ENCODE measurements at places on chromosomes 1 and 21.

DNA sequence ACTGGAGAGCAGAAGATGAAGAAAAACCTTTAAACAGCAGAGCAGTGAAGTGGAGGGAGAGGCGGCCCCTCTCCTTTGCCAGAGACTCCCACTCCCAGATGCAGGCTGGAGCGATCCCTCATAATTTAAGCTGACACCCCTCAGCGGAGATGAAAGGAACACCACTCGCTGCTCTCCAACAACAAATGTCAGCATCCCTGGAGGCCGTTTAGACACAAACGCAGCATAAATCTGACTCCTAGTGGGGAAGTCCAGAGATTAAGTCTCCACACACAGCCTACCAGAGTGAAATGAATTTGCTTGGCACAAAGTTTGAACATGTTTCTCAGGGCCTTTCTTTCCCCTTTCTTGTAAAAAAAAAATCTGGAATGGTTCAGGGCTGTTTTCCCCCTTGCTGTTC lies 137.8 kb downstream of the LMX1A start:
- no peak for DNase-seq

GRCh38 chr1:247243524-247244137 lies 12.2 kb upstream of the VN1R5 start:
- DNase-seq, result no peak

GRCh38 chr1:121418369-121419049 lies 233.7 kb downstream of the SRGAP2C start:
- DNase-seq, result no peak

- no peak for DNase-seq
These were observed 176.9 kb downstream of the NEK7 start for GRCh38 chr1:198333744-198334143.

- DNase-seq, result no peak
These were observed 2.1 kb downstream of the NIPAL3 start for GRCh38 chr1:24417681-24418080.

- DNase-seq, result no peak
These were observed 237.7 kb downstream of the SLC45A1 start for GRCh38 chr1:8555582-8555981.

- no peak for DNase-seq
These were observed 40.0 kb upstream of the USP1 start for GRCh38 chr1:62396871-62397270.

GRCh38 chr1:17167041-17167785 lies 37.7 kb upstream of the PADI1 start:
- no peak for DNase-seq

DNA sequence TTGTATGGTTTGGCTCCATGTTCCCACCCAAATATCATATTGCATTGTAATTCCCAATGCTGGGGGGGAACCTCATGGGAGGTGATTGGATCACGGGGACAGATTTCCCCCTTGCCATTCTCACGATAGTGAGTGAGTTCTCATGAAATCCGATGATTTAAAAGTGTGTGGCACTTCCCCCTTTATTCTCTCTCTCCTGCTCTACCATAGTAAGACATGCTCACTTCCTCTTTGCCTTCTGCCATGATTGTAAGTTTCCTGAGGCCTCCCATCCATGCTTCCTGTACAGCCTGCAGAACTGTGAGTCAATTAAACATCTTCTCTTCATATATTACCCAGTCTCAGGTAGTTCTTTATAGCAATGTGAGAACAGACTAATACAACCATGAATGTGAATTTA lies 211.6 kb upstream of the NR5A2 start:
- DNase-seq, result no peak

GRCh38 chr21:21740207-21740606 lies 742.0 kb downstream of the NCAM2 start:
- no peak for DNase-seq

DNA sequence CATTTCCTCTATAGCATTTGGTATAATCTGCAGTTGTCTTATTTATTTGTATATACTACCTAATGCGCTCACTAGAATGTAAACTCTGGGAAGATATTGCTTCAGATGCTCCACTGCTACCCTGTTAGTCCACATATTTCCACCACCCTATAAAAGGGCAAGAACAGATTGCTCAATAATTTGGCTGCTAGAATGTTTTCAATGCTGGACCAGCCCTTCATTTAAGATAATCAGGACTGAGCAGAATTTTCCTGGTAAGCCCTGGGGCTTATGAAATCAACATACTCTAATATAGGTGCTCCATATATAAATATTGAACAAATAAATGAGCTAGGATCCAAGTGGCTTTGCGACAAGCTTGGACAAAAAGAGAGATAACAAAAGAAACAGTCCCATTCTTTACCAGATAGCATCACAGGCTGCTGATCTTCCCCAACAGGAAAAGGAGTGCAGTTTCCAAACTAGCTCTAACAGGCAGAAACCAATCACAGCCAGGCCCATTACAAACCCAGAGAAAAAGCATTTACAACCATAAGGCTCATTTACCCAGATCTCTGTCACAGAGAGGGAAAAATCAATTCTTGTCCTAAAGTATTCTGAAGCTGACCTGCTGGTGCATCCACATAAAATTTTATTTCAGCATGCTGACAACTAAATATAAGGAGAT lies 8.3 kb downstream of the BCAR3 start:
- DNase-seq, result no peak

DNA sequence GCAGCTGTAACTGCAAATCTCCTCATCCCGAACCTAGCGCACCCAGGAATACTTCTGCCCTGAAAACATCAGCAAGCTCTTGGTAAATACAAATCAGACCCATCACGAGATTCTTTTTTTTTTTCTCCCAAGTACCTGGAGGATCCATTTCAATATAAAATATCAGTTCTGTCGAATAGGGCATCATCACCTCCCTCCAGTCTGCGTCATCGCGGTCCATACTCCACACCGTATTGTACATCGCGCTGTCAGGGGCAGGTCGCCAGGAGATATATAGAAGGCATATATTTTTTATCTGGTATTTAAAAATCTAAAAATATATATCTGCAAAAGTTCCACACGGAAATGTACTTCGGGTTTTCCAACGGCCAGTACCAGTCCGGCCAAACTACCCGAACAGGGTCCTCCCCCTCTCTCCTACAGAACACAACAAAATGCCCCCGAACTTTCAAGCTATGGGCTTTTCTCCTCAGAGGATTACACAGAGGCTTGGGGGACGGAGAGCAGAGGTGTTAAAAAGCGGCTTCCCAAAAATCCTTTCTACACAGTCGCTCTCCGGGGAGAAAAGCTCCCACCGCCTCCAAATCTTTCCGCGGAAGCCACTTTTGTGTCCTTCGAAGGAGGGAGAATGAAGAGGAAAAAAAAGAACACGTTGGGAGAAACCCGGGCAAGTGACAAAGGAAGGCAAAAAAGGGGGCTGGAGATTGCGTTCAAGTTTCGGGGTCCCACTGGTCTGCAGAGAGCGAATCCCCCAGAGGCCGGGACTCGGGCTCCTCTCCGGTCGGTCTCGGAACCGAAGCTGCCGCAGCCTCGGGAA lies 509 bp downstream of the PIK3R3 start:
- DNase-seq, result no peak

DNA sequence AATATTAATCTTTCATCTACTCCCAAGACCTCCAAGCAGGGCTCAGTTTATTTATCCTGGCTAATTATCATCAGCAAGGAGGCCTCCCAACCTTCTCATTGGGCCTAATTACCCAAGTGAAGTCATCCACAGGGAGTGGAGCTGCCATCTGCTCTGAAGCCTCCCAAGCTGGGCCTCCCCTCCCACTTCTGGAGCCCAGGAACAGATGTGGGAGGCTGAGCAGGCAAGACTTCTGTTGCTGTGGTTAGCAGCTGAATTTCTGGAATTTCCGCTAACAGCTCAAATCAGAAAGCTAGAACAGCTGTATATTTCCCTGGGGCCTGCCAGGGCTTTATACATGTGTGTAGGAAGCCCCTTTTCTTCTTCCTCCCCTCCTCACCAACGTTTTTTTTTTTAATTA lies 127.5 kb downstream of the UCK2 start:
- DNase-seq, result no peak

DNA sequence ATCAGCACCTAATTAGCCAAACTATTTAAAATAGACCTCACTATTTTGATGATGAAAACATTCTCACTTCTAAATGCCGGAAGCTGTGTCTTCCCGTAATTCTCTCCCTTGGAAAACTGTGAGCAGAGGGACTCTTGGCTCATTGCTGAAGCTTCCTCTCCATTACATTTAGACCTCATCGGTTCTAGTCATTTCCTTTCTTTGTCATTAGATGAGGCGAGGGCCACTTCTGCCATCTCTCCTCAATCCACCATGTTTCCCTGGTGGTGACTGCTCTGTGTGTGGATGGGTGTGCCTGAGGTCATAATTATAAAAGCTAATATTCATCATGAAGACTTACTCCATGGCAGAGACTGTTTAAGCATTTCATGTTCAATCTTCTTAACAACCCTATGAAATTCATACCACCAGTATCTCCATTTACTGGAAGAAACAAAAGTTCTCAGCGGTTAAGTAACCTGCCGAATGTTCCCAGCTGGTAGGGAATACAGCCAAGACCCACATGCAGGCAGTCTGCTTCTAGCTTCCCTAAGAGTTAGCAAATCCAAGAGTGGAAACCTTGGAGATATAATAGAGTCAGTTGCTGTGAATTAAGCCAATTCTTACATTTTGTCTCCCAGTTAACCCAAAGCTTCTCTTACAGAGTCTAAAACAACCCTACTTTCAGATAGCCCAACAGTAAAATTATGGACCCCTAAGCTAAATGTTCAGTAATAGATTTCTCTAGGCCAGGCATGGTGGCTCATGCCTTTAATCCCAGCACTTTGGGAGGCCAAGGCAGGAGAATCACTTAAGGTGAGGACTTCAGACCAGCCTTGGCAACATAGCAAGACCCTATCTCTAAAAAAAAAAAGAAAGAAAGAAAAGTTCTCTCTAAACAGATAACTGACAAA lies 156.2 kb downstream of the ZBTB18 start:
- DNase-seq, result no peak

DNA sequence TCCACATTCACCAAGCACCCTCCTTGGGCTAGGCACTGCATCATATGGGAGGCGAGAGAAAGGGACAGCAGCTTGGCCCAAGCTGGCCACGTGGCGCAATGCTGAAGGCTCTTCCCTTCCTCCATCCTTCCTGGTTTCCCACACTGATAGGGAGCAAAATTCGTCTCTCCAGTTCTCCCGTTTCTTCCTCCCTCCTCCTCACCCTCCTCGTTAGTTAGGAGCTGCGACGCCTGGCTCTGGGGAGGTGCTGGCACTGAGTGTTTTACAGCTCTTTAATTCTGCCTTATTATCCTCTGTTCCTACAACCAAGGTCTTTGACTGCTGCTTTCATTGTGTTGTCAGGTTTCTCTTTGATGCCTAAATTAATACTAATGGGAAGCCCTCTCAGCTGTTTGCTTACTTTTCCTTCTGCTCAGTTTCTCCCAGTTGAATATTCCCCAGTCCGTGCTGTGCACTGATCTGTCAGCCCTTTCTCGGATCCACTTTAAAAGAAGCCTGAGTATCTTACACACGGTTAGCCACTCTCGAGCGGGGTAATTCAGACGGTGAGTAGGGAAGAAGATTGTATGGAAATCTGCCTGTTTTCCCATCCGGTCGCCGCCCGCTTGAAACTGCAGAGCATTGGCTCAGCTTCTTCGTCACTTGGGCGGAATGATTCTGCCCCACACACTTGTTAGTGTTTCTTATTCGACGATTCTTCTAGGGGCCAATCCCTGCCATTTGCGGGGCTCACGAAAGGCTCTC lies 56.2 kb upstream of the SMYD2 start:
- no peak for DNase-seq

- no peak for DNase-seq
These were observed 98.5 kb upstream of the NGF start for GRCh38 chr1:115436596-115436995.

DNA sequence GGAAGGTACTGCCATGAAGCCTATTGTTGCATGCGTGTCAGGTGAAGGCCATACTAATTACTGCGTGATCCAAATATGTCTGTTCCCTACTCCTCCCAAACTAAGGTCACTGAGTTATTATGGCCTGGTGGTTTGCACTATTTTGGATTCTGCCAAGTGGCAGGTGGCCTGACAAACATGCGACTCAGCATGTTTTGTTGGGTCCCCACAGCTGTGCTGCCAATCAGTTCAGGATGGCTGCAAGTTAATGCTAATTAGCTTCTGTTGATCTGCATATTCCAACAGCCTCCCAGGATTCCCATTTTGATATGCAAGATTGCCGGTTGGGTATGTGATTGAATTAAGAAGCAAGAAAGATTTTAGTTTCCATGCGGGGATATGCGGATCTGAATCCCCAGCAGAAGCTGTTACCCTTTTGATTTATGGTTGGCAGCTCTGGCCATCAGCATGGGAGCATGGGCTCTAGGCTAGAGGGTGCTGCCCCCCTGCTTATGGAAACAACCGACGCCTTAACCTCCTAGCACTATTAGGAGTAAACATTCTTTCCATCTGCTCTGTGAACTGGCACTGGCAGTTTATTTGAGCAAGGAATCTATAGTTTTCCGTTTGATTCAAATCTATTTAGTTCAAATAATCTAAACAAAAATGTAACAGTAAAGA lies 429.8 kb upstream of the C1orf87 start:
- no peak for DNase-seq

- no peak for DNase-seq
These were observed 44.2 kb upstream of the PLD5 start for GRCh38 chr1:242568666-242569065.

DNA sequence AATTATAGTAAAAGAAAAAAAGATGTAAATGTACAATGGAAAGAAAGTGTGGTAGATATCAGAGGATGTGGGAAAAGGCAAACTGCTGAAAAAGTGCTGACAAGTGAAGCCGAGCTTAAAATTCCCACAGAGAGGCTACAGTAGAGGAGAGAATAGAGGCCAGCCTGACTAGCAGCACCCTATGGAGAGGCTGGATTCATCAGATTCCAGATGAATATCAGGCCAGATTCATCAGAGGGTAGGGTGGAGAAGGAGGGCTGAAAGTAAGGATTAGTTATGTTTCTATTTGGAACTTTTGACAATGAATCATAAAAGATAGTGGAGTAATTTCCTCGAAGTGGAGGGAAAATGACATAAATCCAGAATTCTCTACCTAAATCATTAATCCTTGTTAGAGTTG lies 60.4 kb upstream of the NEK7 start:
- DNase-seq, result no peak

GRCh38 chr1:168379104-168379860 lies 98.6 kb downstream of the TBX19 start:
- DNase-seq, result no peak

DNA sequence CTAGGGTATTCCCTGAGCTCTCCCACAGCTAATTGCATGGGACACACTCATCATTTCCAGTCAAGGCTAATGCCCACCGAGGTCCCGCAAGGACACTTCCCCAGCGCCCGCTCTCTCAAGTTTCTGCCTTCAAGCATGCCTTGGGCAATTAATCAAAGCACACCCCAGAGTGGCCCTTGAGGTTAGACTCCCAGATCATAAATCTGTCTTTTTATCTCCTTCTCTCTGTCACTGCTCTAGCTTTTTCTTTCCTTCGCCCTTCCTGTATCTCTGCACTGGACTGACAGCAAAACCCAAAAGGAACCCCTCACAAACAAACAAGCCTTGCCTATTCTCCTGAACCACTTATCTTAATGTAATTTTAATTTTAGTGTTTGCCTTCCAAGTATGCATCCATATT lies 7.9 kb upstream of the EXOSC10 start:
- DNase-seq, result no peak

GRCh38 chr1:97870589-97870988 lies 50.2 kb downstream of the DPYD start:
- DNase-seq, result no peak
